ENCODE measurements at places on chromosomes 13 and 19.

GRCh38 chr13:54787754-54788153, 1759.1 kb downstream of the OLFM4 start:
- DNase-seq, result no peak

DNA sequence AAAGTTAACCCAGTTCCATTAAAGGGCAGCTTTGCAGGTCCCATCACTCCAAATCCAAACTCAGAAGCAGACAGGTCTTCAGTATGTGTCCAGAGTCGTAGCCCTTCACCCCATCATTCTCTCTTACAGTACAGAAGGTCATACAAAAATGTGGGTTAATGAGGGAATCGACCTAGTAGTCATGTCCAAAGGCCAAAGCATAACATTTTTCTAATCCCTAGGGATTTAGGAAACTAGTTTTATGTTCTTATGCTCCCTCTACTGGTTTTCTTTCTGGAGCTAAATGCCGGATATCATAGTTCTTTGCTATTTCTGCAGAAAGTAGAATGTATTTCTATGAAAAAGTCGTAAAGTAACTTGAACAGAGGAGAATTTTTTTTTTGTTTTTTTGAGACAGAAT, 72.2 kb downstream of the DHRS12 start:
- DNase-seq, result no peak

- no peak for DNase-seq
Measured at GRCh38 chr13:21901336-21901735, 230.5 kb downstream of the FGF9 start.

DNA sequence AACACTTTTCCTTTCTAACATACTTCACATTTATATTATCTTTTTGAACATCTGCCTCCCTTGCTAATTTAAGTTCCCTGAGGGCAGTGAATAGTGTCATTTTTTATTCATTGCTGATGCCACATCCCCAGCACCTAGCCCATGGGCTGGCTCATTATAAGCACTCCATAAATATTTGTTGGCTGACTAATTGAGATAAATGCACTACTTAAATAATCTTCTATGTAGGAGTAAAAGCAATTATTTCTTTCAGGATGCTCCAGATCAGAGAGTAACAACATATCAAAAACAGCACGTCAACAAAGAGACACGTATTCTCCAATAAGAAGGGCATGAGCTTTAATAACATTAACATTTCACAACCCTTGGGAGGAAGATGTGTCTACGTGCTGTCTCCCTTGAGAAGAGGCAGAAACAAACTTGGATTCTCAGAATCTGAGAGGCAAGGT, 228.2 kb downstream of the LHFPL6 start:
- DNase-seq, result no peak

GRCh38 chr13:26957182-26957581, 196.6 kb upstream of the GPR12 start:
- no peak for DNase-seq

- no peak for DNase-seq
Measured at GRCh38 chr13:44769686-44770085, 193.6 kb upstream of the TSC22D1 start.

GRCh38 chr19:38632476-38633213, 13.7 kb downstream of the EIF3K start:
- DNase-seq, result no peak

DNA sequence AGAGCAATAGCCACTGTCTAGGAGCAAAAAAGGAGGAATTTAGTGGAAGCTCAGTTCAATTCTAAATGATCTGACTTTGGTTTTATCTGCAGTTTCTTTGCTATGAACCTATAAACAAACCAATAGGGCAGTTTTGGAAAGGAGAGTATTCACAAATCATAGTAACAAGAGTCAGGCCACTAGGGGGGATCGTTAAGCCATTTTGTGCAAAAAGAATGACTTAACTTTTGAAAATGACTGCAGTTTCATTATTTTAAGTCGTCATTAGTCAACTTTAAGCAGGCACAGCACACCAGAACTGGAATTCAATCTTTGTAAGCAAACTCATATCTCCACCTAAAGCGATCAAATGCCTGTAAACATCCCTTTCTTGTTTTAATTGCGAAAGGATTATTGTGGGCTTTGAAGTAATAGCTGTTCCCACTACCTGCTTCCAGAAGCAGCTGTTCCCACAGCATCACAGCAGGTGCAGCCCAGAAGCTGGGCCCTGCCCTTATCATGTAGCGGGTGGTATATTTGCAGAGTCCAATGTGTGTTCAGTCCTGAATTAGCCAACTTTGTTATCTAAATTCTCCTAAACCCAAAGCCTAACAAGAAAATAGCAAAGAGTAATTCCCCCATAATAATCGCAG, 51.5 kb downstream of the SOX21 start:
- DNase-seq, result no peak

DNA sequence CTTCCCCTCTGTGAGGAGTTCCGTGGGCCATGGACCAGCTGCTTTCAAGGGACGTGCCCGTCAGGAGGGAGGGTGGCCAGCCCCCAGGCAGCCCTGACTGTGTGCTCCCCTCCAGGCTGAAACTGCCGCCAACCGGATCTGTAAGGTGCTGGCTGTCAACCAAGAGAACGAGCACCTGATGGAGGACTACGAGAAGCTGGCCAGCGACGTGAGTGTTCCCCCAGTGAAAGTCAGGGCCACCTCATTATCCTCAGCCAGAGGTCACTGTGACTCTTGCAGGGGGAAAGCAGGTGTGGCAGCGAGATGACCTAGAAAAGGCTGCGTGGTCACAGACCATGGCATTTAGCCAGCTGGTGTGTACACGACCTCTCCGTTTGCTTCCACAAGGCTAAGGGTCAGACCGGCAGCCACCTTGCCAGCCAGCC, 29.9 kb downstream of the CAPN12 start:
- no peak for DNase-seq

- no peak for DNase-seq
Measured at GRCh38 chr19:17052439-17052838, 22.8 kb downstream of the HAUS8 start.

- DNase-seq, result no peak
Measured at GRCh38 chr19:18503971-18504885, 17.6 kb downstream of the ELL start.

DNA sequence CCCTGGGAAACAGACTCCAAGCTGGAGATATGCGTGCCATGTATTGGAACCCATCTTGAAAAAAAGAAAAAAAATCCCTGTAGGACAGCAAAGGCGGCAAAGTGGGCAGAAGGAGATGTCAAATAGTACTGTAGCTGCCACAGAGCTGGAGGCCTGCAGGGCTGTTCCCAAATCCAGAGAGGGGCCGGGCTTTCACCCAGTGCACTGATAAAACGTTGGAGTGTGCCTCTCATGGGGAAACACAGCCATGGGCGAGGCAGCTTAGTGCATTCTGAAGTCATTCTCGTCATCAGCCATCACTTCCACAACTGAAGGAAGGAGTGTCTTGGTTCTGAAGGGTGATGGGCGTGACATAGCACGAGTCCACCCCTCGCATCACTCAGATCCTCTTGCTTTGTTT, 4.8 kb downstream of the SGCG start:
- no peak for DNase-seq

DNA sequence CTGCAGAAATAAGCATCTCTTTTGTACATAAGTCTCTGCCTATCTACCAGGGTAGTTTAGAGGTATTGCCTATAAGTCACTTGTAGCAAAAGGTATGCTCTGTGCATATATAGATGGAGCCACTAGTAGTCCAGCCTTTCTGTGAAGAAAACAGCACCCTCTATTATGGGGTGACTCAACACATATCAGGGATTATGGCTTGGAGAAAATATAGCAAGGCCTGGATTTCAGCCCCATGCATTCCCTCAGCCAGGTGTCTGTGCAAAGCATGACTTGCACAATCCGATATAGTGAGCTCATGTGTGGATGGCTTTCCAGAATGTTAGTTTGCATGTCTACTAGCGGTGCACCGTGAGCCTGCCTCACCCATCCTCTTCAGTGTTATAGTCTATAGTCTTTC, 13.4 kb upstream of the NALCN start:
- DNase-seq, result no peak

GRCh38 chr13:66673401-66673800, 556.7 kb downstream of the PCDH9 start:
- DNase-seq, result no peak

- DNase-seq, result no peak
Measured at GRCh38 chr13:94641409-94641941, 39.8 kb downstream of the GPR180 start.

DNA sequence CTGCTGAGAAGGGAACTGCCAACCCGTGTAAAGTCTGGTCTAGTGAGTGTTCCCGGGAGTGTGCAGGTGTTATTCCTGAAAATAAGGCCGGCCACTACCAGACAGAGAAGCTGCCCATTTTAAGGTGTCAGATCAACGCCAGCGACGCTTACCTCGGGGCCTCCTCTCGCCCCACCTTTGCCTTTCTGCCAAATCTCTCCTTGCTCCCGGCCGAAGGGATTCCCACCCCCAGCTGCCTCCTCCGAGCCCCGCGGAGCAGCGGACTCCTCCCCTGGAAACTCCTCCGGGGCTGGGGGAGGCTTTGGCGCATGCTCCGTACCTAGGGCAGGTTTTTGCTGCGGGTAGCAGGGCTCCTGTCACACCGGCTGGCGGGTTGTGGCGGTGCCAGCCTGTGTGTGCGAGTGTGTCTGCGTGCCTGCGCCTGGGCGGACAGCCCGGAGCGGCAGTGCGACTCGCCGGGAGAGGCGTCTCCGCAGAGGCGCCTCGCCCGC, at the start of gene HS6ST3:
HS6ST3 (plus strand) TSS at position 359 of the 491 bp plus-strand sequence.
- no peak for DNase-seq

- no peak for DNase-seq
Measured at GRCh38 chr19:16025108-16026101, 50.9 kb upstream of the TPM4 start.

DNA sequence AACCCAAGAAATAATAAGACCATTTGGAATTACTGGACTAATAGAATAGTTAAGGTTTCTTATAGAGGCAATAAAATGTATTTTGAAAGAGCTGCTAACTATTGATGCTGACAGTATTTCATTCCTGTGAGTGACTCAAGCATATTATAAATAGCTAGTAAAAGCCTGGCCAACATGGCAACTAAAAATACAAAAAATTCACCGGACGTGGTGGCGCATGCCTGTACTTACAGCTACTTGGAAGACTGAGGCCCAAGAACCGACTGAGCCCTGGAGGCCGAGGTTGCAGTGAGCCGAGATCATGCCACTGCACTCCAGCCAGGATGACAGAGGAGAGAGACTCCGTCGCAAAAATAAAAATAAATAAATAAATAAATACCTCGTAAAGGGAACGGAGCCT, 5.4 kb upstream of the ICAM3 start:
- no peak for DNase-seq

DNA sequence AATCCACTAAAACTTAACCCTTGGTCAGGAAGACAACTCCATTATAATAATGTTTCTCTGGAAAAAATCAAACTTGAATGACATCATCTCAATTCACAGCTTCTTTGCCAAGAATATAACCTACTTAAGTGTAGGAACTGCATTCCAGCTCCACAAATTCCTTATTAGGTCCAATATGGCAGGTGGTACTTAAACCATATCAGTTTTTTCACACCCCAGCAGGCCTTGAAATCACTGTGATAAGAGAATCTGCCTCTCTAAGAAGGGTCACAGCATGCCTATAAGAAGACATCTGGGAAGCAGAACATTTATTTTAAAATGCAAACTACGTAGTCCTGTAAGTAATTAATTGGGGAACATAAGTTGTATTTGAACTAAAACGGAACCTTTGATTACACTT, 687.8 kb downstream of the DIAPH3 start:
- DNase-seq, result no peak

GRCh38 chr13:32746474-32746873, 160.2 kb downstream of the PDS5B start:
- DNase-seq, result no peak

DNA sequence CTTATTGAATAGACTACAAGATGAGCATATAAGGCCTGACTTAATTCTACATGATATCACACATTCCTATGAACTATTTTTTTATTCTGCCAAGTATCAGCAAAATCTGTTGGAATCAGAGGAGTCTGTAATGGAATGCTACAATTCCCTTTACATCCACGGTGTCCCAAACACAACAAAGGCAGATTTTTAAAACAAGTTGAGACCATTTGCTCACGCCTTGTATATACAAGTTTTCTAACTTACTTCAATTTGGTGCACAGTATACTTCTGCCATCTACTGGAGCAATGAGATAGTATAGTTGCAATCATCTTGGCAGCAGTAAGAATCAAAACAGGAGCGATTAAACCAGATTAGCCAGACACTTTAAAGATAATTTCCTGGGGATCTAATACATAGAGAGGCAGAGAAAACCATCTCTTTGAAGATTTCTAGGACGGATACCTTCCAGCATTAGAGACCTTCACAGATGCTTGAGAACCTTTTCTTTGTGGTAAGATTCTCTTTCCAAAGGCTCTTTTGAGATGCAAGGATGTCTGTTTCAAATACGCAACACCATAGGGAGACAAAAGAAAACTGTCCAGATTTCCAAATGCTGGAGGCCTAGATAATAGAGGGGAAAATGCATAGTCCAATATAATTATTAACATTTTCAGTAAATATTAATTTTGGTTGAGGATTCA, 302.0 kb upstream of the MIR17HG start:
- DNase-seq, result no peak

- no peak for DNase-seq
Measured at GRCh38 chr19:7522923-7523667, 671 bp downstream of the MCOLN1 start.

DNA sequence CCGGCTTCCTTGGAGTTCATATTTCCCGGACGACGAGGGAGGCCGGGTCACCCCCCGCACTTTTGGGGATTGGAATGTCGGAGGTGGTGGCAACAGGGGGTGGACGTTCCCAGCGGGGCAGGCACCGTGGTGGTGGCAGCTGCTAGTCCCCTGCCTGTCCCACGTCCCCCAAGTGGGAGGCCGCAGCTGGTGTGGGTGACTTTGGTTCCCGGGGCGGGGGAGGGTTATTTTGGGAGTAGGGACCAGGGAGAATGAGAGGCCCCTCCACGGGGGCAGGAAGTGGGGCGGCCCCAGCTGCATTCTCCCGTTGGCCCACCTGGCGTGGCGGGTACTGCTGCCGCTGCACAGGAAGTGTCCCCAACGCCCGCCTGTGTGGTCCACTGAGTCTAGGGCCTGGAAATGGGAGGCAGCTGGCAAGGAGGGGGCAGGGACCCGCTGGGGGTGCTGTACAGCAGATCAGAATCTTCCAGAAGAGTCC, 11.1 kb upstream of the PLIN3 start:
- no peak for DNase-seq

DNA sequence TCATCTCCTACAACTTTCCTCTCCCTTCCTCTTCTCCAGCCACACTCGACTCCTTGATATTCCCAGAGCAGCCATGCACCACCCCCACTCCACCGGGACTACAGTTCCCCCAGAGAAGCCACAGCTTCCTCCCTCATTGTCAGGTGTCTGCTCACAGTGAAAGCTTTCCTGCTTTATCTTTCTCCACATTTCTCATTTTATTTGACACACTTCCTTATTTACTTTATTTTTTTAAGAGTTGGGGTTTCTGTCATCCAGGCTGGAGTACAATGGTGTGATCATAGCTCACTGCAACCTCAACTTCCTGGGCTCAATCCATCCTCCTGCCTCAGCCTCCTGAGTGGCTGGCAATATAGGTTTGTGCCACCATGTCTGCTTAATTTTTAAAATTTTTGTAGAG, 464.6 kb downstream of the MYO16 start:
- no peak for DNase-seq

GRCh38 chr19:29660835-29661234, 4.4 kb upstream of the PLEKHF1 start:
- no peak for DNase-seq

Data from stimulated activated CD8-positive, alpha-beta memory T cell treated with anti-CD3 and anti-CD28 coated beads, Interleukin-4, amount 100 ng/mL, for 1 hour (primary cell).